ENCODE measurements at places on chromosomes 12 and 14.

DNA sequence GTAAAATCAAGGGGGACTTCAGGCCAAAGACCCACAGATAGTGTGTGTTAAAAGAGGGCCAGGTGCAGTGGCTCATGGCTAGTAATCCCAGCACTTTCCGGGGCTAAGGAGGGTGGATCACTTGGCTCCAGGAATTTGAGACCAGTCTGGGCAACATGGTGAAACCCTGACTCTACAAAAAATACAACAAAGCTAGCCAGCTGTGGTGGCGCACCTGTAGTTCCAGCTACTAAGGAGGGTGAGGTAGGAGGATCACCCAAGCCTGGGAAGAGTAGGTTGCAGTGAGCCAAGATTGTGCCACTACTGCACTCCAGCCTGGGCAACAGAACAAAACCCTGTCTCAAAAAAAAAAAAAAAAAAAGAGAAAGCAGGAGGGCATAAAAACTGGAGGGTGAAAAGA is 8.5 kb downstream of the VCPKMT start:
- no peak for DNase-seq

DNA sequence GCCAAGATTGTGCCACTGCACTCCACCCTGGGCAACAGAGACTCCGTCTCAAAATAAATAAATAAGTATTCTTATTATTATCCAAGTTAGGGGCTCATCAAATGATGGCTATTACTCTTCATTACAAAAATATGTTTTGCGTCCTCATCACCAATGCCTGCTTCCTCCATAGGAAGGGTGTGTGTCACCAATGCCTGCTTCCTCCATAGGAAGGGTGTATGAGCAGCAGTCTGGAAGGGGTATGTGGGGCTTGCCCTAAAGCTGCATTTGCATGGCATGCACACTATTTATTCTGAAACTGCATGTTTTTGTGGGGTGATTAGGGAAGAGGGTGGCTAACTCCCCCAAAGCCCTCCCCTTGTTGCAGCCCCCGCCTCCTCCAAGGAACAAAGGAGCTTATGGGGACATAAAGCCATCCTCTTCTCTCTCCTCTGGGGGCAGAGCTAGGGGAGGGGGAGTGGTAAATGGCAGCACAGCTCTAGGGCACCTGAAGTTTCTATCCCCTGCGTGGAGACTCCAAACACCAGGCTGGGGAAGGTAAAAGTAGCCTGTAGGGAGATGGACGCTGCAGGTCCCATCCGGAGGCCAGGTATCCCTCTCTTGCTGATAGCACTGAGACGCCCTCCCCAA is 1.3 kb downstream of the CAMKK2 start:
- DNase-seq: no peak

- no peak for DNase-seq
Measured at GRCh38 chr12:15735837-15736615, 53.2 kb downstream of the EPS8 start.

DNA sequence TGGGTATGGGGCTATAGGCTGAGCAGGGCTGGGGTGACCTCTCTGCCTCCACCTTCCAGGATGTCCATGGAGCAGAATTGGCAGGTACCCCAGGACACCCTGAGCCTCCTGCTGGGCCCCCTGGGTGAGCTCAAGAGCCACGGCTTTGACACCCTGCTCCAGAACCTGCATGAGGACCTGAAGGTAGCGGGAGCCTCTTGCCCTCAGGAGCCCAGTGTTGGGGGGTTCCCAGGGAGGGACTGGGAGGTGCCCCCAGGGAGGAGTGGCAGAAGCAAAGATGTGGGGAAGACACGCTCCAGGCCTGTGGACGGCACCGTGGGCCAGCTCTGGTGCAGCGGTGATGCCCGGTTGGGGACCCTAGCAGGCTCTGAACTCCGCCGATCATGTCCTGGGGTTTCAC is 8.3 kb downstream of the TNFAIP2 start:
- no peak for DNase-seq

GRCh38 chr14:54094765-54095164 is 138.1 kb upstream of the BMP4 start:
- no peak for DNase-seq

GRCh38 chr14:100384819-100385813 is 62.0 kb downstream of the SLC25A47 start:
- DNase-seq: peak; percentile 56

GRCh38 chr12:69916544-69917235 is 91.7 kb downstream of the MYRFL start:
- no peak for DNase-seq

- no peak for DNase-seq
Measured at GRCh38 chr14:87690076-87690613, 302.8 kb downstream of the GALC start.

- no peak for DNase-seq
Measured at GRCh38 chr12:77189458-77189857, 124.1 kb upstream of the E2F7 start.

DNA sequence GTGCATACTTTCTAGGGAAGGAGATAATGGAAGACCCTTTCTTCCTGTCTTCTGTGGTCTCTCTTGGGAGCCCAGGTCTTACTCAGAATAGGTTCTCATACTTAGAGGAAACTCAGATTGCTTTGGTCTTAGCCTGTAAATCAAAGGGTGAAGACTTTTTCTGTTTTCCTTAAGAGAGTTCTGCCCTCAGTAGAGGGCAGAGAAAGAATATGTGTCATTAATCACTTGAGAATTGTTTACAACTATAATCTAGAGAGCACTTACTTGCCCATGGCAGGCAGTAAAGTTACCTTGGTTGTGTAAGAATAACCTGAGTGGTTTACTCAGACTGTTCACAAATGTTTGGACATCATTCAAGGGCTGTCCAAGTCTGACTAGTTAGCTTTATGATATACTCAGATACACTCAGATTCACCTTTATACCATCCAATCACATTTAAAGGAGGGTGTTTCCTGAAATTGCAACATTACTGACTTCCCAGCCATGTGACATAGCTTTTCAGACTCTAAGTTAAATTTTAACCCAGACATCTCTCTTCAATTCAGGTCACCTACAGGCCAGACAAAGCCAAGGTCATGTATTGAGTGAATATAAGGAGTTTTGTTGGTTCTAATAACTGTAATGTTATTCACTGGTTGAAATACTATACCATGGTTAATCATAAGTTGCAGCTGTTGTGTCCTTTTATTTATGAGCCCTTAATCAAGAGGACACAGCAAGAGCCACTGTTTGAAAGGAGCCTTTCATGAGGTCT is 372.2 kb downstream of the RAD51B start:
- no peak for DNase-seq

GRCh38 chr14:33855672-33856071 is 95.2 kb downstream of the EGLN3 start:
- no peak for DNase-seq

DNA sequence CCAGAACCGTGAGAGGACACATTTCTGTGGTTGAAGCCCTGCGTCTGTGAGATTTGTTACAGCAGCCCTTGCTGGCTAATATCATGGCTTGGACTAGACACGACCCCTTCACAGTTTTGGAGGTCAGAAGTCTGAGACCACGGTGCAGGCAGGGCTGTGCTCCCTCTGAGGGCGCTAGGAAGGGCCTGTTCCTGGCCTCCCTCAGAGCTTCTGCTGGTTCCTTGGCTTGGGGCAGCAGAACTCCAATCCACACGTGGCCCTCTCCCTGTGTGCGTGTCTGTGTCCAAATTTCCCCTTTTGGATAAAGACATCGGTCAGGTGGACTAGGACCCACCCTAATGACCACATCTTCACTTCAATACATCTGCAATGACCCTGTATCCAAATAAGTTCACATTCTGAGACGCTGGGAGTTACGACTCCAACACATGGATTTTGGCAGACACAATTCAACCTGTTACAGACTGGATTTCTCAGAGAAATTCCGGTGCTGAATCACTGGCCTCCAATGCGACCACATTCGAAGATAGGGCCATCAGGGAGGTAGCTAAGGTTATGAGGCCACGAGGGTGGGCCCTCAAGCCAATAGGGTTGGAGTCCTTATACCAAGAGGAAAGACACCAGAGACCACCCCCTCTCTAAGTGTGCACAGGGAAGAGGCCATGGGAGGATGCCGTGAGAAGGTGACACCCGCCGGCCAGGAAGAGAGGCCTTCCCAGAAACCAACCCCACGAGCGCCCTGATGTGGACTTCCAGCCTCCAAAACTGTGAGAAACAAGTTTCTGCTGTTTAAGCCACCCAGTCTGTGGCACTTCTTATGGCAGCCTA is 43.6 kb upstream of the PPP2R5C start:
- DNase-seq: no peak

GRCh38 chr12:58171914-58172313 is 230.5 kb downstream of the ATP23 start:
- DNase-seq: no peak

DNA sequence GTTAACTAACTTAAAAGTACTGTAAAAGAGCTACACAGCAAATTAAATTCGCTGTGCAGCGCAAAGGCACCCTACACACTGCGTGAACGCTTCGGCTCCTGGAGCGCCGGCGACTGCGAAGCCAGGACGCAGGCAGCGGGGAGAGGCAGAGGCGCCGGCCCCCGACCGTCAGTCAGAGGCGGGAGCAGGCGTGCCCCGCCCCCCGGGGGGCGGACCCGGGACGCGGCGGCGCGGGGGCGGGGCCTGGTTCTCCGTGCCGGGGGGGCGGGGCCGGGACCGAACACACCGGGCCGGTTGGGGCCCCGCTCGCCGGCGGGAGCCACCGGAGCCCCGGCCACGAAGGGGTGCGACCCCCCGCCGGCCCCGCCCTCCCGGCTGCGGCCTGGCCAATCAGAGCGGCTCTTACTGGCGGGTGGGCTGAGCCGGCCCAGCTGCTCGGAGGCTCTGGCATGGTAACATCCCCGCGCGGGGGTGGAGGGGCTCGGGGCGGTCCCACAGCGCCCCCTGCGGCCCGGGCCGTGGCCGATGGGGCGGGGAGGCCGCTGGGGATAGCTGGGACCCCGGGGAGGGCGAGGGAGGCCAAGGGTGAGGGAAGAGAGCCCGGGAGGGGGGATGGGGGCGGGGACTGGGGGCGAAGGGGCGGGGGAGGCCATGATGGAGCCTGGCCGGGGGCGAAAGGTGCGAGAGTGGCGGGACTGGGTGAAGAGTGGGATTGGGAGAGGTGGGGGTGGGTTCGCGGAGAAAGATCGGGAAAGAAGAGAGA is at the start of gene PRPF40B:
Gene PRPF40B, plus strand, starts transcription at position 420 of the 763 bp plus-strand sequence. Its CDS starts 30 bp downstream, at position 450.
- peak; percentile 89 for DNase-seq

DNA sequence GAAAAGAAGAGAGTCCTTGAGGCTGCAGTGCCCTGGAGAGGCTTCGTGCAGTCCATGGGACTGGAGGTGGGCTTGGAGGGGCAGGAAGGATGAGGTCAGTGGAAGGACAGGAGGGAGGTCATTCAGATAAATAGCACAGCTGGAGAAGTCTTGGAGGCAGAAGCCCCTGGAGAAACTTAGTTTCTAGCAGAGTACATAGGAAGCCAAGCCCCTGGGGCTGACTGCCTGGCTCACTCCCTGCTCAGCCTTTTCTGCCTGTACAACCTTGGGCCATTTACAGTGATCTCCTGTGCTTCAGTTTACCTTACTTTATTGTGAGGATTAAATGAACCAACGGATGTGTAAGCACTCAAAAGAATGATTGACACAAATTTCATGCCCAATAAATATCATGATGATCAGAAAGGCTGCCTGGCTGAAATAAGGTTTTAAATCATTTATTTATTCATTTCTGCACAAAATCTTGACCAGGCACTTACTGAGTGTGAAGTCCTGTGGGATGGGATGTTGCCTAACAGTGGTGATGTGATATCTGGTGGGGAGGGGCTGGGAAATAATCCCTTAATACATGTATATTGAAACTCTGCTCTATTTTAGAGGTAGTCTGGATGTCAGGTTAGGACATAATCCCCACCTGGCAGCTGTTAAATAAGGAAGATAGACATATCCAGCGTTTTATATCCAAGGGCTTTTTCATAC is 54.3 kb downstream of the PLEKHG7 start:
- DNase-seq: no peak

DNA sequence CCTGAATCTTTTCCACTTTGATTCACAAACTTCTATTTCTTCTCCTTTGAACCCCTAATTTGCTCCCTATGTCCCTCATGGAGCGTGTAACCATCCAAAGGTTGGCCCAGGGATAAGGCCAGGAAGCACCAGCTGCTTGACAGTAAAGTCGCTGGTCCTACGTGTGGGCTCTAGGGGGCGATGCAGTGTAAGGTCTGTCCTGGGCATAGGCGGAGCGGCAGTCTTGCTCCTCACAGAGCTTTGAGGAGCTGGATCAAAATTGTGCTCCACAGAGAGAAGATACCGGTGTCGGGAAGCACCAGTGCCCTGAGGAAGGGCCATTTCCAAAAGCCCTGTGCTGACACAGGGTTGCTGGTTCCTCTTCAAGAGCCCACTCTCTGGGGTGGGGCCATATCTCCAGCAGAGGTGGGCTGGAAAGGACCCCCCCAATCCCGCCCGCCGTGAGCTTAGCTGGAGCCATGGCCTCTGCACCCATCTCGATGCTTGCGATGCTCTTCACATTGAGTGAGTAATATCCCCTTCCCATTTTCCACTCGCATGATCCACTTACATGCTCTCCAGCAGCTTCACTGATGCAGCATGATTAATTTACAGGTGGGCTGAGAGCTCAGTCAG is 49.9 kb upstream of the OR4E1 start:
- no peak for DNase-seq

- no peak for DNase-seq
Measured at GRCh38 chr12:119181202-119181601, 2.5 kb downstream of the HSPB8 start.

- no peak for DNase-seq
Measured at GRCh38 chr14:57319636-57320192, 50.9 kb downstream of the AP5M1 start.

Measured in putamen (tissue), 1 donor.